AG20443 (cell line): ENCODE measurements at places on chromosomes 6 and 20.

GRCh38 chr6:41036186-41036585 is 2.8 kb downstream of the UNC5CL start:
- DNase-seq = no peak

- no peak for DNase-seq
These were observed 60.1 kb upstream of the SPDEF start for GRCh38 chr6:34616227-34616585.

DNA sequence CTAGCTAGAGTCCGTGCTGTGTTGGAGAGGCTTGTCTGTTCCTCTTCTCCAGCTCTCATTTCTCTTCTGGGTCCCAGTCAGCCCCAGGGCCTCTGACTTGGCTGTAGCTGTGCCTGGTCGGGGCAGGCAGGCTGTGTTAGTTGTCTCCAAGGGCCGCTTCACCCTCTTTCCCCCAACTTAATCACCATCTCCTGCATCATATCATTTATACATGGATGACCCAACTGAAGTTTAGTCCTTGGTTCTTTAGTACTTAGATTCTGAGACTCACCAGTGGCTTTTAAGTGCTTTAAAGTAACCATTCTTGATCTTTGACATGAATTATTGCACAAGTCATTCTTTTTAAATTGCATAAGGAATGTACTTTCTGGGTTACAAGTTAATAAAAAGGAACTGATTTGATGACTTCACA is 127.3 kb downstream of the RTN4IP1 start:
- no peak for DNase-seq

DNA sequence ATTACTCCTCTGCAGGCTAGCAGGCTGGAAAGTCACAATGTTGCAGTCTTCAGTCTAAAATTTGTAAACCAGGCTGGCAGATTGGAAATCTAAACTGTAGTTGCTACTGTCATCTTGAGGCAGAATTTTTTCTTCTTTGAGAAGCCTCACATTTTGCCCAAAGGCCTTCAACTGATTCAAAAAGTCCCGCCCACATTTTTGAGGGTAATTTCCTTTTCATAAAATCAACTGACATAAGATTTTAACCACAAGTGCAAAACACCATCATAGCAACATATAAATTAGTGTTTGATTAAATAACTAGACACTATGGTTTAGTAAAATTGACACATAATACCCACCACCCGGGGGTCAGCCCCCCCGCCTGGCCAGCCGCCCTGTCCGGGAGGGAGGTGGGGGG is 28.4 kb downstream of the HLA-C start:
- DNase-seq = no peak

- no peak for DNase-seq
These were observed 581.4 kb upstream of the GJE1 start for GRCh38 chr6:141551318-141551717.
